Brain pericyte (primary cell): ENCODE measurements at places on chromosomes 7 and 10.

DNA sequence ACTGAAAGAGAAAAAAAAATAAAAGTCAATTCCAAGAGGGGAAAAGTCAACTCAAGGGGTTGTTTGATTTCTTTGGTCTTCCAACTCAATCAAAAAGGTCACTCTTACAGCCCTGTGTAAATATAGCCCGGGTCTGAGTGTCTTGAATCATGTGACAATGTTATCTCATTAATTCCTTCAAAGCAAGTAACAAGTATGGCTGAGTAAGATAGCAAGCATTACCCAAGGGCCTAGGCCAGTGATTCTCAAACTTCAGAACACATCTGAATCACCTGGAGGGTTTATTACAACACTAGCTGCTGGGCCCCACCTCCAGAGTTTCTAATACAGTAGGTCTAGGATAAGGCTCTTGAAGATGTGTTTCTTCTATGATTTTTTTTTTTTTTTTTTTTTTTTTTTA is 125.0 kb downstream of the PRLHR start:
- DNase-seq: no peak

GRCh38 chr10:127033216-127034033 is 128.2 kb downstream of the DOCK1 start:
- DNase-seq: no peak

DNA sequence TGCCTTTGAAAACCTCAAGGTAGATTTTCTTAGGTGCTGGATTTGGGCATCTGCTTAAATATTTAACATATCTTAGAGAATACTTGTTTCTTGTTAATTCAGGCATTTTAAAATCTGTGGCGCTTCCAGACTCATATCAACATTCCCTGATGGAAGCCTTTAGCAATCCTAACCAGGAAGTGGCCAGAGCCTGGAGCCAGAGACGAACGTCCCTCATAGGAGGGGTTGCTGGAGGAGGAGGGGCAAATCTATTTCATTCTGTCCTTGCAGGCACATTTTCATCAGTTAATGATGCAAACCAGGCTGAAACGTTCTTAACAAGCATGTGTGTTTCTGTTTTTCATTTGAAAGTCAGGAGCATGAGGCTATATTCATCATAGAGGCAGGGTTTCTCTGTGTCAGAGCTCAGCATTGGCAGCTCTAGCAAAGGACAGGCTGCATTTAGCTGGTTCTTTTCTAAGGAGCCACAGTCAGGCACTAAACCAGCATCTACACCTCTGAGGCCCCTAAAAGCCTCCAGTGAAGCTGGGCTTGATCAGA is 17.8 kb upstream of the IFIT2 start:
- no peak for DNase-seq

- DNase-seq: no peak
These were observed 1126.2 kb downstream of the TYW1 start for GRCh38 chr7:68122801-68123200.

GRCh38 chr7:157613575-157614322 is 276.9 kb downstream of the DNAJB6 start:
- no peak for DNase-seq

- DNase-seq: no peak
These were observed 79.0 kb downstream of the ABI1 start for GRCh38 chr10:26781797-26782196.

GRCh38 chr7:100911484-100911883 is 15.8 kb upstream of the ACHE start:
- DNase-seq: no peak

DNA sequence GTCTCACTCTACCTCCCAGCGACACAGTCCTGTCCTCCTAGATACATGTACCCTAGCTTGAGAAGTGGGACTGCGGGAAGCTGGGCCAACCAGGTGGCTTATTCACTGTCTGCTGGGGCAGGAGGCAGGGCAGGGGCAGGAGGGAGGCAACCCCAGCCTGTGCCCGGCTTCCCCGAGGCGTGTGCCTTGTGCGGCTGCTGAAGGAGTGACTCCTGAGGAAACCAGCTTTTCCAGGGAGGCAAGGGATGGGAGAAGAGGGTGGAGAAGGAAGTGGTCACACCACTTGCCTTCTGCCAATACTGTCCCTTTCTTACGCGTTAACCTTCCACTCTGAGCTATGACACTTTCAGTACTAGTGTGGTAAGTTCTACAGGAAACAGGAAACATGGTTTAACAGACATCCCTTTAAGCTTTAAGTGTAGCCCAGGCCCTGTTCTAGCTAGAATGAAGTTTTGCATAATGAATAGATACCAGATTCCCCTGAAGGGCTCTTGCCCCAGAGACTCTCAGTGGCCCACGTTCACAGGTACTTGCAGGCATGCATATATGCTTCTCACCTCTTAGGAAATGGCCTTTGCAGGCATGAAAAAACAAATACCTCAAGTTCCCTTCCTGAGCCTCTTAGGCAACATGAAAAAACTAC is 40.6 kb downstream of the SYPL1 start:
- no peak for DNase-seq

- DNase-seq: no peak
These were observed 52.6 kb downstream of the TMEM209 start for GRCh38 chr7:130152493-130153210.

DNA sequence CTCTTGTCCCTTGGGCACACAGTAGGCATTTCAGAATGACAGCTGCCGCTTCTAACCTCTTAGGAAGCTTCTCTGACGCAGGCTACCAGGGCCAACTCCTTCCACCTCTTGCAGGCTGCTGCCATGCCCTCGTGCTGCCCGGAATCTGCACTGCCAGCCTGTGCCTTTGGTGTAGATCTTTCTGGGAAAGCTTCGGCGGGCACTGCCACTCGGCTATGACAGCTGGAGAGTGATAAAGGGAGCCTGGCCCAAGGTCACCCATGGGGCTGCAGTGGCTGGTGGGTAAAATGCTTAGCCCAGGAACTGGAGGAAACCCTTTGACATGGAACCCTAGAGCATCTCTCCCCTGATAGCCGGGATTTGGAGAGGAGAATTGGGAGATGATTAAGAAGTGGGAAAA is 78.0 kb upstream of the C1QL3 start:
- DNase-seq: no peak

GRCh38 chr10:70323138-70323696 is 39.4 kb upstream of the NPFFR1 start:
- no peak for DNase-seq

DNA sequence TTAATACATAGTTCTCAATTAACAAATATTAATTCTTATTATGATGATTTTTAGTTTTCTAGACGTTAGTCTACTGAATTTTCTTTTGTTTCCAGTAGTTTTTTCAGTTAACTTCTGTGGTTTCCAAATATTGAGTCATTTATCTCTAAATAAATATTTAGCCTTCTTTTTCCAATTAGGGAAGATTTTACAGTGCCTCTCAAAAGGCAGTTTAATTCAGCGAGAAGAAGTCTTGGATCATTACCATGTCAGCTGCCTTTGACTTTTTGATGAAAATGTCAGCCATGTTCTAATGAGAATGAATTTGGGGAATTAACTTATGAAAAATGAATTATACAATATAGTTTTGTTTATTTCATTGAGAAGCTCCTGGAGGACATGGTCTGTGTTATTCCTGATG is 90.0 kb downstream of the CDK14 start:
- no peak for DNase-seq

GRCh38 chr10:31789555-31789954 is 139.1 kb downstream of the ARHGAP12 start:
- no peak for DNase-seq
